ENCODE measurements at places on chromosomes 16 and 17. TPM values are rescaled to one million over a fixed set of nuclear protein-coding genes. Genes with fewer than 3 reads are reported as not detected.

- DNase-seq = no peak
Measured at GRCh38 chr17:76013377-76013932, 12.8 kb downstream of the CDK3 start.

- no peak for DNase-seq
Measured at GRCh38 chr17:74453665-74454196, 12.7 kb upstream of the CD300A start.

- no peak for DNase-seq
Measured at GRCh38 chr17:77341069-77341541, 200.3 kb downstream of the SEC14L1 start.

DNA sequence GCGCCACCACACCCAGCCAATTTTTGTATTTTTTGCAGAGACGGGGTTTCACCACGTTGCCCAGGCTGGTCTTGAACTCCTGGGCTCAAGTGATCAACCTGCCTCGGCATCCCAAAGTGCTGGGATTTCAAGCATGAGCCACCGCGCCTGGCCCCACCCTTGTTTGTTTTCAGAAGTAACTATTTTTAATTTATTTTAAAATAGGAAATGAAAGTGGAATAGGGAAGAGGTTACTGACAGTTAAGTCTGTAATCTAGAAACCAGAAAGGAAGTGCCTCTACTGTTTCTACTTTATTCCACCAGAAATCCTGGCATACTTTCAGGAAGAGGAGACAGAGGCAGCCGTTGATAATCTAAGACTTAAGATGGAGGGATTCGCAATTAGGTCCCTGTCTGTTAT is 225.6 kb downstream of the TANC2 start:
- no peak for DNase-seq

AGRP gene
- not detected for total RNA-seq

ANKRD40CL gene
- total RNA-seq = not detected

OR4D1 gene
- total RNA-seq = not detected

HCRT gene
- not detected for total RNA-seq
